ENCODE measurements at places on chromosomes 6 and 20.

DNA sequence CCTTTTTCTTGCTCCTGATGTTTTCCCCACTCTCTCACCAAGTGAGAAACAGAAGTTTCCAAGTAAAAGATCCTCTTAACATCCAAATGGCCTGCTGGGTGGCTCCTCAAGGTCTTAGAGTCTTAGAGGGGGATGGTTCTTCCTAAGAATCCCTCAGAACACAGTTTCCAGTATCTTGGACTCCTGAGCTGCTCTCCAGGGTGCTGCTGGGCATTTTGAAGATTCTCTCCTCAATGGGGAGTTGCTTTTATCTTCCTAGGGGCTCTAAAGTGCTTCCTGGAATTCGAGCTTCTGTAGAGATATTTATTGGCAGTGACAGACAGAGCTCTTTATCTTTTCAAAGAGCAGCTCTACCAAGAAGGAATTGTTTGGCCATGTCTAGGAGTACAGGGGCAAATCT is 70.8 kb upstream of the SLC35B3 start:
- no peak for DNase-seq

- DNase-seq = no peak
Measured at GRCh38 chr6:167856999-167857660, 30.4 kb downstream of the AFDN start.

DNA sequence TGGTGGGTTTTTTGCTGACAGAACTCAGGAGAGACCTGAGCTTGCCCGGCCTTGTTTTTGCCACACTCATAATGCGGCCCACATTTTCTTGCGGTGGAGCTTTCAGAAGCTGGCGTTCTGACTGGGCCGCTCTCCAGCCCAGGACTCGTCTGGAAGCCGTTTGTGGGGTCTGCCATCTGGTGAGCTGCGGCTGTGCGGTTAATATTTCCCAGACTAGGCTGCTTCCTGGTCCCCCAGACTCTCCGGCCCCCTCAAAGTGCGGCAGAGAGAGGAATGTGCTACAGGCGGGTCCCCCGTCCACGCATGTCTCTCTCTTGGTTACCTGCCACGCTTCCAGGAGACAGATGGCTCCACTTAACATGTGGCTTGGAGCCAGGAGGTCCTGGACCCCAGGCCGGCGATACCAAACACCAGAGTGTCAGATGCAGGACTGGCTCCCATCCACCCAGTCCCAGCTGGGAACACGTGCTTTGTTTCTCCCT is 128.9 kb upstream of the PMEPA1 start:
- DNase-seq = no peak

GRCh38 chr6:161674930-161675682 is 401.2 kb upstream of the AGPAT4 start:
- DNase-seq = no peak

DNA sequence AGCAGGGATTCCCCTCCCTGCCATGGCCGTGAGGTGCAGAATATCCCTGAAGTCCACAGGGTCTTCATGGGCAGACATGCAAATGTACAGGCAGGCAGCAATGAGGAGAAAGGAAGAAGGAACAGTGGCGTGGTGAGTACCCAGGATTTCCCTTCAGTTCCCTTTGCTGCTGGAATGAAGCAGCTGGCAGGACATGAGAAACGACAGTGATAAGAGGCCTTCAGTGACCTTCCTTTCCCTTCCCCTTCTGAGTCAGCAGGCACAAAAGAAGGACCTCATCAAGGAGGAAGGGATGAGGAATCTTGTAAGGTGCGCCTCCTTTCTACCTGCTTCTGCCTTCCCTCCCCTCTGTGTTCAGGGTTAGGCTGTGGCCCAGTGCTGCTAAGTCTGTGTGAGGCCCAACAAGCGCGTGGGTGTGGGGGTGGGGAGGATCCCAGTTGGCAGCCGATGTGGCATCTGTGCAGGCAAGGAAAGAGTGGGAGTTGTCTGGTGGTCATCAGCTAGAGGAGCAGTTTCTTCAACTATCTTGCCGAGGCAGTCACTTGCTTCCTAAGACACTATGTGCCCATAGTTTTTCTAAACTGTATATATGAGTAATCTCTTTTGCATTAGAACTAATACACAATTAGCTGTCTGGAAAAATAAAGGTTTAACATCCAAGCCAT is 29.5 kb upstream of the FBXO9 start:
- no peak for DNase-seq

- DNase-seq = no peak
Measured at GRCh38 chr20:61953037-61954021, 112.4 kb downstream of the TAF4 start.

GRCh38 chr6:29516108-29516507 is 28.4 kb upstream of the MAS1L start:
- peak; percentile 7 for DNase-seq

DNA sequence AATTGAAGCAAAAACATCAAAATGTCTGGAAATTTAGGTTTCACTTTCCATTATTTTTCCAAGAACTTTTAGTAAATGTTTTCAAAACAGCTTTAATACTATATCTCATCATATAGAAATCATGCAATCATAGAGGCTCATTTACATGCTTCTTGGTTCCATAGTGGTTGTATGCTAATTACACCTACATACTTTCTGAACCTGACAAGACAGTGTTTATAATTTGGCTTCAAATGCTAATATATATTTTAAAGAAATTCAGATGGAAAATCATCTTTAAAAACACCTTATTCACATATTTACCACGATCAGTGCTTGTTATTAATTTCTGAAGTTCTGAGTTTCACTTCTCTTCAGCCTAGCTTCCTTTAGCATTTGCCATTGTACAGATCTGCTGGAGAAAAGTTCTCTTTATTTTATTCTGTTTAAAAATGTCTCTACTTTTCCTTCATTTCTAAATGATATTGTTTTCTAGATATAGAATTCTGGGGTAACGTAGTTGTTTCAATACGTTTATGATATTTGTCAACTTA is 89.9 kb downstream of the PLCB1 start:
- no peak for DNase-seq

GRCh38 chr6:1037430-1038202 is 274.3 kb upstream of the FOXQ1 start:
- DNase-seq = no peak

DNA sequence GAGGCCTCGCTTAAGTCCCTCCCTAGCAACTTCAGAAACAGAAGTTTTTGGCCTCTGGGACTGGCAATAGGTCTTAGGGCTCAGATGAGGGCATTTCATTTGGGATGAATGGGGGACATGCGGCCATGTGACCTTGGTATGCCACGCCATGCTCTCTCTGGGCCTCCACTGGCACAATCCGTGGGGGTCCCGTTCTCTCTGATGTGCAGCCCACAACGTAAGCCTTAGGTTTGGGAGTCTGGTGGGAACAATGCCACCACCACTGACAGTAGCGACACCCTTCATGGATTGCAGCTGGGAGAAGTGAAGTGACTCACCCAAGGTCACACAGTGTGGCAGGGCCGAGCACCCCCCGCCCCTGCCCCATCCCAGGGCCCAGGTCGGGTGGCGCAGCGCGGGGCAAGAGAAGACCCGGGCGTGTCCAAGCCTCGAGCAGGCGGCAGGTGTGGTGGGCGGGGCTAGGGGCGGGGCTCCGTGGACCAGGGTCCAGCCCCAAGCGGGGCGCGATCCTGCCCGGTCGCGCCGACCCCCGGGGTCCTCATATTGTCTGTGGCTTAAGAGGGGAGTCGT is 864 bp upstream of the CEBPB start:
- peak; percentile 12 for DNase-seq

DNA sequence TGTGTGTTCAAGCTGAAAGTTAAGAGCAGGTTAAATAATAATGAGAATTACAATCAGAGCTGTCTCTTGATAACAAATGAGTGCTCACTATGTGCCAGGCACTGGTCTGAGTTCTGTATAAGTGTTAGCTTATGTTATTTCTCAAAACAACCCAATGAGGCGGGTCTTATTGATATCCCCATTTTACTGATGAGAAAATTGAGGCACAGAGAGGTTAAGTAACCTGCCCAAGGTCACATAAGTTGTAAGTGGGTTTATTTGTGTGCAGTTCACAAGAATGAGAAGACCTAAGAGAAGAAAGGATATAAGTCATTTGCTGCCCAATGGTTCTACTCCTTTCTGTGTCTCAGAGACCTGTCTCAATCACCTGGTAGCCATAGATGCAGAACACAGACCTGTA is 34.1 kb upstream of the ARMH2 start:
- no peak for DNase-seq

DNA sequence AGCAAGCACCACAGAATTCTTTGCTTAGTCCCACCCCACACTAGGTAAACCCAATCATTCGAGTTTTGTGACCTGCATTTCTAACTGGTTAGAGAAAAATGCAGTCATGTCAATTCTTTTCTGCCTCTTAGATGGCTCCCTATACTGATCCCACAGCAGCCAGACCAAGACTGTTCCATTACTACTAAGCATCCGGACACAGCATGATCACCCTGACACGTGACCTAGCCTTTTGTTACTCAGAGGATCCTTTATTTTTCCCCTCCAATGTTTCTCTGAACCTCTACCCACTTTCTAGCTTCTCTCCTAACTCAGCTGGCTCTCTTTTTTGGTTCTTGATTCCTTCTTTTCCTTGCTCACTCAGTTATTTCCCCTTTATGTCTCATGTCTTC is 87.9 kb downstream of the PDE10A start:
- no peak for DNase-seq

Measured in T-helper 22 cell (primary cell).